Vein endothelial cell (primary cell): ENCODE measurements at places on chromosomes 4 and X. TPM values are rescaled to one million over a fixed set of nuclear protein-coding genes. Genes with fewer than 3 reads are reported as not detected.

PITX2 gene
- 0.33 TPM in 1 of 2 replicates, not detected in the other for total RNA-seq

PCYT1B gene
- total RNA-seq, result under 0.01 and 0.10 TPM in 2 replicates

TCEAL6 gene
- not detected in 2 replicates for total RNA-seq

MEPE gene
- not detected in 2 replicates for total RNA-seq

ARSJ gene
- total RNA-seq, result 44.4 and 51.1 TPM in 2 replicates

ESX1 gene
- 0.29 and 0.65 TPM in 2 replicates for total RNA-seq

PAGE1 gene
- total RNA-seq, result not detected in 2 replicates

GAGE13 gene
- total RNA-seq, result not detected in 2 replicates

CT55 gene
- total RNA-seq, result not detected in 2 replicates

ZDHHC15 gene
- total RNA-seq, result 0.10 and 0.33 TPM in 2 replicates

USP53 gene
- total RNA-seq, result 22.9 and 27.0 TPM in 2 replicates

AVPR2 gene
- not detected in 2 replicates for total RNA-seq

CFAP99 gene
- total RNA-seq, result 0.19 TPM in 1 of 2 replicates, not detected in the other

WFS1 gene
- 47.0 and 47.9 TPM in 2 replicates for total RNA-seq

CXCL5 gene
- total RNA-seq, result 0.33 and 0.96 TPM in 2 replicates

HTRA3 gene
- total RNA-seq, result 4.6 and 13.7 TPM in 2 replicates
